SK-N-SH (cell line): ENCODE measurements at places on chromosomes 4 and X.

DNA sequence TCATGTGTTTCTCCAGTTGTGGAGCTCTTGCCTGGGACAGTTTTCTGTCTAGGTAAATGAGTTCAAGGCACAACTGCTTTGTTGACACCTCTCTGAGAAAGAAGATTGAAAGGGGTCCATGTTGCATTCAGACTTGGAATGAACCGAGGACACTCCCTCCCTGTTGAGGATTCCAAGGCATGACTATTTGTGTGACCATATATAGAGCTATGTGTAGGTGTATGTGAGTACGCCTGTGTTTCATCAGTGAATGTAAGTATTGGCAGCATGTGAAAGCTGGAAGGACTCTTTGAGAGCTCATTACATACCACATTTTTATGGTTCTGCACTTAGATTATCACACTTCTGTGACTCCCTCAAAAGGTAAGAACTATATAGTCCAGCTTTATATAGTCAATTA, 3.4 kb downstream of the HEPH start:
- H3K27me3 ChIP-seq: no peaks in the 10 kb centered on the region
- H3K4me3 ChIP-seq: no peak overlapping the region

DNA sequence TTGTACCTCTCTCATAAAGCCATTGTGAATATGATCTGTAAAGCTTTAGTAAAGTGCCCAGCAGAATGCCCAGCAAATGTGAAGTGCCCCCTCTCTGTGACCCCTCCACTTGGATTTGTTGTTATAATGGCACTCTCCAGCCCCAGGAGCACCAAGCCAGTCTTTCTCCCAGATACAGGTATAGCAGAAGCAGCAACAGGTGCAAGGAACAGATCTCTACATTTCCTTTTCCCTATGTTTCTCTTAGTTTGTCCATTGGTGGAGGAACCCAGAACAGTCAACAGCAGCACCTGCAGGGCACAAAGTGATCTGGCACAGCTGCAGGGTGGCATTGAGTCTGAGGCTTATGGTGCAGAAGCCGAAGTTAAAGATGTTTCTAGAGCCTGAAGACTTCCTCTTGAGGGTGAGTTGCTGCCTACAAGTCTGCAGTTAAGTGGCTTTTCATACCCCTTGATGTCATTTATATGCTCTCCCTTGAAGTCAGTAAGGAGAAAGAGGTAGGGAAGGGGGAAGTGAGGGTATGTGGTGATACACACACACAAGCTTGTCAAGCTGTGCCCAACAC, 16.1 kb upstream of the CXCL3 start:
- no peaks in the 10 kb centered on the region; the same call in 1 of the 2 replicates for H3K4me1 ChIP-seq
- H3K36me3 ChIP-seq: no peaks in the 10 kb centered on the region
- DNase-seq: no peak
- no peak overlapping the region for H3K4me3 ChIP-seq

DNA sequence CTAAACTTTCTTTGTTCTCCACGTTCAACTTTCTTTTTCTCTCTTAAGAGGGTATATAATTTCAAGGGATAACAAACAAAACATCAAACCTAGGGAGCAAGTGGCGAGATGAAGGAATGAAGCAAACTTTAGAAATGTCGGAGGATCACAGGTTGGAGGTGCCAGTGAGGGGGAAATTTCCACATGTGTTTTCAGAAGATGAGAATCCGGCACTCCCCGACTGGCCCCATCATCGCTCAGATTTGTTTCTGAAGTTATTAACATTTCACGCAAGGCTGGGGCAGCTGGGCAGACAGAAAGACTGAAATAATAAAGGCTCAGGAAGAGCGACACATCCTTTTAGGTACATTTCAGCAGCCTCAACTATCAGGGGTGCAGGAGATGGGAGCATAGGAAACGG, 134.9 kb downstream of the SMIM20 start:
- H3K36me3 ChIP-seq: no peaks in the 10 kb centered on the region
- H3K4me1 ChIP-seq: no peaks in the 10 kb centered on the region
- peak overlapping the region; percentile 32 for H3K27ac ChIP-seq
- no peak for DNase-seq

DNA sequence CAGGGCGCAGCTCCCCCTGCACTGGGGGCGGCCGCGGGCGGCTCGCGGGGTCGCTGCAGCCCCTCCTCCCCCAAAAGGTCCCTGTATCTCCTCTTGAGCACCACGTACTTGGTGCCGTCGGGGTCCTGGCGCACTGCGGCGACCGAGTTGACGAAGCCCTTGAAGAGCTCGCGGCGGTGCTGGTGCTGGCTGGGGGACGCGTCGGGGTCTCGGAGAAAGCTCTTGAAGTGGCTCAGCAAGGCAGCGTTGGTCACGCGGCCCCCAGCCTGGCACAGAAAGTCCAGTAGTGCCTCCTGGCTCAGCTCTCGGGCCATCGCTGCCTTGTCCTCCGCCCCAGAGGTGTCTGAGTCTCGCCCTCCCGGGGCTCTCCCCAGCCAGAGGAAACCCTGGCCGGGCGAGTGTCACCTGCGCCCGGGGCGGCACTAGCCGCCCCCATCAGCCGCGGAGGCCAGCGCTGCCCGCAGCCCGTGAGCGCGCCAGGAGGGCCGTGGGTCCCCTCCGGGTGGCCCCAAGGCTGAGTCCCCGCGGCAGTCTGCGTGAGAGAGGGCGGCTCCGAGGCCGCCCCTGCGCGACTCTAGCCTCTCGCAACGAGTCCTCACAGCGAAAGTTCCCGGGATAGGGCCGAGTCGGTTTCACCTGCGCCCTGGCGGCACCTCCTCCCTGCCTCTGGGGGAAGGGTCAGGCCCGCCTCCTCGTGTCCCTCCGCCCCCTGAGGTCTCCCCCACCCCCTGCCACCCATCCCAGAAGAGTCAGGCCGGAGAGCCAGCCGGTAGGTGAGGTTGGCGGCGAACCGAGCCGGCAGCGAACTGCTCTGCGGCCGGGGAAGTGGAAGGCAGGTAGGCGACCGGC, at the start of gene SOWAHB:
SOWAHB (minus strand) TSS at position 609 of the 849 bp plus-strand sequence; CDS start at position 314, 295 bp downstream.
- H3K4me1 ChIP-seq: peaks cover 12% of the 10 kb centered on the region; the same call in 1 of the 2 replicates
- H3K27ac ChIP-seq: no peak within 1 kb of the TSS
- peak; percentile 58 for DNase-seq
- H3K4me3 ChIP-seq: peak within 1 kb of the TSS; percentile 50
- H3K36me3 ChIP-seq: no peaks in the 10 kb centered on the region
